CD8-positive, alpha-beta T cell (primary cell): ENCODE measurements at places on chromosomes 16 and 17.

GRCh38 chr17:61217878-61218437 is 181.7 kb upstream of the TBX2 start:
- no peak for DNase-seq

DNA sequence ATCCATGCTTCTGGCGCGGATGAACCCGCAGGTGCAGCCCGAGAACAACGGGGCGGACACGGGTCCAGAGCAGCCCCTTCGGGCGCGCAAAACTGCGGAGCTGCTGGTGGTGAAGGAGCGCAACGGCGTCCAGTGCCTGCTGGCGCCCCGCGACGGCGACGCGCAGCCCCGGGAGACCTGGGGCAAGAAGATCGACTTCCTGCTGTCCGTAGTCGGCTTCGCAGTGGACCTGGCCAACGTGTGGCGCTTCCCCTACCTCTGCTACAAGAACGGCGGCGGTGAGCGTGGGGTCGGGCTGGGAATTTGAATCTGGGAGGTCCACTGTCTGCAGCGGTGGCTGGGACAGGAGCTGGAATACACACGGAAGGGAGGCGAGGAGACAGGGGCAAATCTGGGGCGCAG is 904 bp downstream of the SLC6A2 start:
- DNase-seq: no peak

- no peak for DNase-seq
These were observed 502.4 kb upstream of the CDH11 start for GRCh38 chr16:65624229-65624628.

GRCh38 chr17:1967213-1967612 is 57.9 kb downstream of the RTN4RL1 start:
- DNase-seq: no peak

DNA sequence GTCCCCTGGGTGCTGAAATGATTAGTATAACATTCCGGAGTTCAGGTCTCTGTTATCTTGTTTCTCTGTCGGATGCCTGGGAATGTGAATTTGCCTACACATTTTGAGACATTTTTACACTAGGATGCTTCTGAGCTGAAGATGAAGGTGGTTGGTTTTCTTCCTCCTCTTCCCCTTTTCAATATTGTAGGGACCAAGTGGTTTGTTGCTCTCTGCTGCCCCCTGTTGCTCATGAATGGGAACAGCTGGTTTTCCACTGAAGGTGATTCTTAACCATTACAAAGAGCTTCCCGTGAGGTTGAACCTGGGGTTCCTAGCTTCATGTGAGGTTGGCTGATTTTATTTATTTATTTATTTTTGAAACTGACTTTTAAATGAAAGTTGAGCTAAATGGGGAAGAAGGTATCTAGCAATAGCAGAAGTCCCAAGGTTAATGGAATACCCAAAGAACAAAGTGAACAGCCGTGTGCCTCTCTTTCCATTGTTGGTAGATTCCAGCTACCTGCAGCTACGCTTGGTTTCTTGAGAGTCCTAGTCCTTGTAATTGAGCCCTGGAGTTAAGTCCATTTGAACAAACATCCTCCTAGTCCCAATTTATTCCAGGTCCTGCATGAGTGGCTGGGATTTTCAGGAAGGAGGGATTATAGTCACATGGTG is 983.9 kb upstream of the EEF2KMT start:
- DNase-seq: no peak

DNA sequence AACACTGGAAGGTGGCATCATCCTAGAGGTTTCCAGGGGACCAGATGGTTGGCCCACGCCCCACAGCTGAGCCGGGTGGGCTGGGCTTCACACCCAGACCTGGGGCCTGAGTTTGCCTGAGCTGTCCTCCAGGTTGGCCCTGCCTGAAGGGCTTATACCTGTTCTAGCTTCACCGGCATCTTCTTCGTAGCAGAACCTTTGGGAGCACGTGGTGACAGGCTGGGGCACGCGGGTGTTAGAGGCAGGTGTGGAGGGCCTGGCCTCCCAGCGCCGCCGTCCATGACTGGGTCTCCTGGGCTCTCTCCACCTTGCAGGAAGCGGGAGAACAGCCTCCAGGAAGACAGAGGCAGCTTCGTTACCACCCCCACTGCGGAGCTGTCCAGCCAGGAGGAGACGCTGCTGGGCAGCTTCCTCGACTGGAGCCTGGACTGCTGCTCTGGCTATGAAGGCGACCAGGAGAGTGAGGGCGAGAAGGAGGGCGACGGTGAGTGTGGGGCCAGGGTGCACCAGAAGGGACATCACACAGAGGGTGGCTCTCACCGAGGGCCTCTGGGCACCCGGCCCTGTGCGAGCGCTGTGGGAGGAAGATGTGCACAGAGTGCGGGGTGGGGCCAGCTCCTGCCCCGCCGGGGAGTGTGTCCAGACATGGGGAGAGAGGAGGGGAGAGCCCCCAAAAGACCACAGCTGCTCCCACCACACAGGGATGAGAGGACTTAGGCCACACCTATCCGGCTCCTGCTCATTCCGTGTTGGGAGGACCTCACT is 4.6 kb upstream of the TEDC2 start:
- DNase-seq: no peak

DNA sequence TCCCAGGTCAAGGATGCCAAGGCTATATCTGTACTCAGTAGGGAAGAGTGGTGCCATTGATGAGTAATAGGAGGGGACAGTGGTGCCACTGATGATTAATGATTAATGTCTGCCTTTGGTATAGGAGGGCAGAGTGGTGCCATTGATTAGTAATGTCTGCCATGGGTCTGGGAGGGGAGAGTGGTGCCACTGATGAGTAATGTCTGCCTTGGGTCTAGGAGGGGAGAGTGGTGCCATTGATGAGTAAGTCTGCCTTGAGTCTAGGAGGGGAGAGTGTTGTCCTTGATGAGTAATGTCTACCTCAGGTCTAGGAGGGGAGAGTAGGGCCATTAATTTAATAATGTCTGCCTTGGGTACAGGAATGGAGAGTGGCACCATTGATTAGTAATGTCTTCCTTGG is 507.8 kb upstream of the EEF2KMT start:
- no peak for DNase-seq

GRCh38 chr17:42230225-42230624 is 35.9 kb upstream of the GHDC start:
- DNase-seq: no peak

GRCh38 chr17:66739553-66739952 is 95.4 kb upstream of the CACNG5 start:
- DNase-seq: no peak

DNA sequence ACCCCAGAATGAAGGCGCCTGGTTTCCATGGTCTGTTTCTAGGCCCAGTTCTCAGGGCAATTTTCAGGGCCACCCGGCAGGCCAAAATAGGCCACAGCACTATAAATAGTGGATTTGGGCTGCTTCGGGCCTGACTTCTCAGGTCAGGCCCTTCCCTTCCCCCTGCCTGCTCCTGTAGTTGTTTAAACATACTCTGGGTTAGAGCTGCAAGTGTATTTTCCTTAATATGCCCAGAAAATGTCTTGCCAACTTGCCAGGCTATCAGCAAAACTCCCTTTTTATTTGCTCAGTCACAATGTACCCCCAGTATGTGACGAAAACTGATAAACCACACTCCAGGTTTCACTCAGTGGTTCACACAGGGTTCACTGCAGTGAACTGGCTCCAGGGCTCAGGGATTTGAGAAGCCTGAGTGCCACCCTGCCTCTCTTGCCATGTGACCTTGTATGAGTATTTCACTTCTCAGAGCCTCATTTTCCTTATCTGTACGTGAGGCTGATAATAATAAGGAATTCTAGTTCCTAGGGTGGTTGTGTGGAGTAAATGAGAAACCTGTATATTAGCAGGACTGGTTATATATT is 76.5 kb downstream of the GPRC5B start:
- DNase-seq: no peak

DNA sequence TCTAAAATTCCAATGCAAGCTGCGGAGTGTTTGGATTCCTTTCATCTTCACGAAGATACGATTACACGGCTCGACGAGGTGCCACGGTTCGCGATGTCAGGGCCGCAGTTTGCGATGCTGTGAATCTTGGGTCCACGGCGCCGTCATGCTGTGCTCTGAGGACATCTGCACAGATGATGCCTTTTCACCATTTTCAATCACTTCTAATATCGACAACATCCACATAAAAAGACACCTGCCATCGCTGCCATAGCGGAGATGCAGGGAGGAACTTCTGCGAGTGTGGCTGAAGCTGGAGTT is 6.8 kb upstream of the APRT start:
- no peak for DNase-seq

DNA sequence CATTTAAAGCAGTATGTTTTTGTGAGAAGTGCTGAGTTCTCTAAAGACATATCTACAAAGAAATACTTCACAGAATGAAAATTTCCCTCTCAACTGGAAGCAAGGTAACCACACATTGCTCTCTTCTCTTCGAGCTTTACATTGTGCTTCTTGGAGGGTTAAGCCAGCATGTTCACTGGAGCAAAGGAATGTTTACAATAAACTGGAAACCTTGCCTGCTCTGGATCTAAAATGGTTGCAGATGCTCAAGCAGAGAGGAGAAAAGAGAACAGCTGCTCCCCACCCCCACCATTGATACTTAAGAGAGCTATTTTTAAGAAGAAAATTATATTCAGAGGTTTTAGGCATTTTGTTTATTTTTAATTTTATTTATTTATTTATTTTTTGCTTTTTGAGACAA is 213.1 kb downstream of the CEP112 start:
- DNase-seq: no peak

DNA sequence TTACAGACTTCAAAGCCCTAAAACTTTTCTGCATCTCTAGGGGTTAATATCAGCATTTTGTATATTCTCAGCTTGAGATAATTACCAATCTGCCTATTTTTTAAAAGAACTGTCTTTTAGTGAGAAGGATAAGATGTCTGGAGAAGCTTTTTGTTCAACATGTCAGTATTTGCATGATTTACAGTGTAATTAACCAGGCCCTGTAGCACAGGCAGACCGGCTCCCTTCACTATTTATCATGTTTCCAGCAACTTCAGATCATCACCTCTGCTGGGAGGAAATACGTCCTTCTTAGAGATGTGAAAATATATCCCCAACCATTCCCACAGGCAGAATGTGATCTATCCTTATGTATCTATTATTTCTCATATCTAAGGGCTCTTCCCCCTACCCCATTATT is 8.6 kb upstream of the DDX52 start:
- DNase-seq: no peak

DNA sequence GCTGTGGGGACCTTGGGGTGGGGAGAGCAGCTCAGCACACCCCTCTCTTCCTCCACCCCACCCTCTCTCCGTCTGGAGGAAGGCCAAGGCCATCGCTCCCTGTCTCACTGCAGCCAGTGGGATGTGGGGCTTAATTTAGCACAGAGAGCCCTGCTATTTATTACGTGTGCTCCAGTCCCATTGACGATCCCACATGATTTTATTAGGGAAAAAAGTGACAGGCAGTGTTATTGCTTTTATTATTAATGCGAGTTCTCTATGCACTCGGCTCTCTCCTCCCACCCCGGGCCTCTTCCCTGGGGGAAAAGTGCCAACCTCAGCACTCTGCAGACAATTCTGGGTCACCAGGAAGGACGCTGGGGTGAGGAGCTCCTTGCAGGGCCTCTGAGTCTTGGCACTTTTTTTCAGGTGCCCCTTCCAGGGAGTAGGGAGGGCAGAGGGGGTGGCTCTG is 57.3 kb downstream of the MGAT5B start:
- DNase-seq: no peak

DNA sequence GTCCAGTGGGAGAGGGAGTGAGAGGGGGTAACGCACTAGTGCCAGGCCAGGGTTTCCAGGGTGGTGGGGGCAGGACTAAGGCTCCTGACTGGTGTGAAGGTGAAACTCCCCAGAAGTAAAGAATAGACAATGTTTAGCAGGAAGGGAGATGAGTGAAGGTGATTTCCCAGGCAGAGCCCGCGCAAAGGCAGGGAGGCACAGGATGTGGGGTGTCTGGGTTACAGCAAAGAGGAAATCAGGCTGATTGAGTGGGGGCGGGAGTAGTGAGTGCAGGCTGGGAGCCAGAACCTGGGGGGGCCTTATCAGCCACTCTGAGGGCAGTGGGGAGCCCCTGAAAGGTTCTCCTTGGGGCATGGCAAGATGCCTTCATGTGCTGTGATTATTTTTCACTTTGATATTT is 167.5 kb downstream of the UTP18 start:
- peak; percentile 62 for DNase-seq

- DNase-seq: no peak
These were observed 67.2 kb downstream of the CCDC182 start for GRCh38 chr17:57677858-57678257.

GRCh38 chr16:27204312-27204915 is 1.1 kb downstream of the KDM8 start:
- DNase-seq: no peak

GRCh38 chr17:13721705-13722104 is 120.0 kb upstream of the HS3ST3A1 start:
- DNase-seq: no peak

DNA sequence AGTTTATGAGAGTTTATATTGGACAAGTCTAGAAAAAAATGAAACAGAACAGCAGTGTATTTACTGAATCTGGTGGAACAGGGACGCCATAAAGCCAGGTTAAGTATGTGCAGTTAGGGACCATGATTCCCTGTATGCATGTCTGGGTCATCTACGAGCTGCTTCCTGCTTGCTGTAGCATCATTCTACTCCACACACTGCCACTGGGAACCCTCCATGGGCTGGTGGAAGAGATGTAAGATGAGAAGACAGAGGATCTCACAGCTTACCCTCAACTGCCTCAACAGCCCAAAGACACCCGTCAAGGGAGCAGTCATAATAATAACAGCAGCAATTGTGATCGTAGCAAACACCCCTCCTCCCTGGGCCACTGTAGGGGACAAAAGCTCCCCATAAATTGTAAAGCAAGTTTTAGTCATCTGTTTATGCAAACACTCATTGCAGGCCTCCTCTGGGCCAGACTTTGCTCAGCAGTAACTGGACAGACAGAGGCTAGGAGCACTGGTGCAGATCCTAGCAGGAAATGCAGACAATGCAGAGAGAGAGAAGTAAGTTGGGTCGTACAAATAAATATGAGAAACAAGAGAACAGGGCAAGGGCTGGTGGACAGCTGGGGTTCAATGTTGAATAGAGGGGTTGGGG is 188.0 kb downstream of the SOX9 start:
- no peak for DNase-seq

GRCh38 chr17:28573040-28573380 is 1.7 kb upstream of the PIGS start:
- DNase-seq: no peak

GRCh38 chr17:29050176-29050575 is 7.2 kb downstream of the PIPOX start:
- no peak for DNase-seq

- DNase-seq: no peak
These were observed 751 bp downstream of the DCAF7 start for GRCh38 chr17:63550817-63551639.
